Globus pallidus (tissue), 1 donor: ENCODE measurements at places on chromosomes 11 and 22.

DNA sequence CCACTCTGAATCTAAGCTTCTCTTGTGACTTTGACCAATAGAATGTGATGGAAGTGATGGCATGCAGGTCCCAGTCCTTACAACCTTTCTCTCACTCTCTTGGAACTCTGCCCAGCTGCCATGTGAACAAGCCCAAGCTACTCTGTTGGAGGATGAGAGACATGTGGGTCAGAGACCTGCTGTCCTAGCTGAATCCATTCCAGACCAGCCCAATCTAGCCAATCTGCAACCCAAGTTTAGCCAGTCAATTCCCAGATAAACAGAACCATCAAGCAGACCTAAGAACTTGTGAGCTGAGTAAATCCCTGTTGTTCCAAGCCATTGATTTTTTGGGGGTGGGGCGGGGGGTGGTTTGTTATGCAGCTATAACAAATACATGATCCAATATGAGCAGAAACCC, 69.2 kb upstream of the GRK3 start:
- DNase-seq = no peak

GRCh38 chr11:65547446-65548125, 10.6 kb downstream of the LTBP3 start:
- DNase-seq = no peak

DNA sequence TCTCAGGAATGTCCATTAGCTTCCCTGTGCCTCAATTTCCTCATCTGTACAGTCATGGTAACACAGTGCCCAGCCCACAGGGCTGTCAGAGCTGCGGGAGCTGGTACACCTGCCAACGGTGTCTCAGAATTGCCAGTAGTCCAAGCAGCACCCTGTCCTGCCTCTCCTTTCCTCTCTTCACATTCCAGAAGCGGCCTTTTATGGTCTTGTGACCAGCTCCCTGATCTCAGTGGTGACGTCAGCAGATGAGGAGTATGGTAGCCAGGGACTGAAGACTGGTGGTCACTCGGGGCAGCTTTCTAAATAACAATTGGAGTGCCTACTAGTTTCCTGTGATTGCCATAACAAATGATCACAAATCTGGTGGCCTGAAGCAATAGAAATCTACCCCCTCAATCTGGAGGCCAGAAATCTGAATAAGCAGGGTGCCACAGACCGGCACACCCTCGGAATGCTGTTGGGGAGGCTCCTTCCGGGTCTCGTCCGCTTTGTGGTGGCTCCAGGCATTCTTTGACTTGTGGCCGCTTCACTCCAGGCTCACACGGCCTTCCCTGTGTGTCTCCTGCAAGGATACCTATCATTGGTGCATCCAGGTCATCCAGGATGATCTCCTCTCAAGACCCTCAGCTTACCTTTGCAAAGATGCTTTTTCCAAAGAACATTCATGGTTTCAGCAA, 2.1 kb downstream of the FADD start:
- DNase-seq = no peak

GRCh38 chr11:96905663-96906062, 515.9 kb downstream of the JRKL start:
- no peak for DNase-seq

GRCh38 chr11:113173126-113173525, 141.3 kb upstream of the TTC12 start:
- no peak for DNase-seq

GRCh38 chr11:74388678-74389327, 9.4 kb downstream of the PGM2L1 start:
- peak; percentile 75 for DNase-seq

DNA sequence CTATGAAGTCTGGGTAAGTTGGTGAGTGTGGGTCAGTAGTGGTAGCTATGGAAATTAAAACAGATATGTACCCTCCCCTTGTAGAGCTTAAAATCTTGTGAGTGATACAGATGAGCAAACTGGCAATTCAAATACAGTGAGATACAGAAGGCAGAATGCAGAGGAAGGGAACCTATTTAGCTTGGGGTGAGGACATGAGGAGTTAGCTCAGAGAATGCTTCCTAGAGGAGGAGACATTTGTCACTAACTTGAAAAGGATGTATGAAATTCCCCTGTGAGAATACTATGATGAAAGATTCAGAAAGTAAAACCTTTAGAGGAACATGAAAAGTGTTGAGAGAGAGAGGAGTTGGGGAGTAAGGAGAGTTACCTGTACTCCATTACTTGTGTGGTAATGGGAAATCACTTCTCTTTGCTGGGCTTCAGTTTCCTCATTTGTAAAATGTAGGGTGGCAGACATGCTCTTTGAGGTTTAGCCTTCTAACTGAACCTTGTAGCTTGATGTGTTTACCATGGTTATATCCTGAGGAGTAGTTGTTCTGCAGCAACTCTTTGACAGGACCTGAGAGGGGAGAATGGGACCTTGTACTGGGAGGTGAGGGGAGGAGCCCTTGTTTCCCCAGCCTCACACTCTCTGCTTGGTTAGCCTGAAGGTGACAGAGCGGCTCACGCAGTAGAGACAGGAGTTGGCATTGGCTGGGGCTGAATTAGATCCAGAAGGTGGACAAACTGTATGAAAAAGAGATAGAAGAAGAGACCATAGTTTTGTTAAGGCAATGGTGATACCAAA, 17.9 kb downstream of the SWAP70 start:
- no peak for DNase-seq

GRCh38 chr22:35904336-35904692, 124.3 kb downstream of the RBFOX2 start:
- DNase-seq = no peak

DNA sequence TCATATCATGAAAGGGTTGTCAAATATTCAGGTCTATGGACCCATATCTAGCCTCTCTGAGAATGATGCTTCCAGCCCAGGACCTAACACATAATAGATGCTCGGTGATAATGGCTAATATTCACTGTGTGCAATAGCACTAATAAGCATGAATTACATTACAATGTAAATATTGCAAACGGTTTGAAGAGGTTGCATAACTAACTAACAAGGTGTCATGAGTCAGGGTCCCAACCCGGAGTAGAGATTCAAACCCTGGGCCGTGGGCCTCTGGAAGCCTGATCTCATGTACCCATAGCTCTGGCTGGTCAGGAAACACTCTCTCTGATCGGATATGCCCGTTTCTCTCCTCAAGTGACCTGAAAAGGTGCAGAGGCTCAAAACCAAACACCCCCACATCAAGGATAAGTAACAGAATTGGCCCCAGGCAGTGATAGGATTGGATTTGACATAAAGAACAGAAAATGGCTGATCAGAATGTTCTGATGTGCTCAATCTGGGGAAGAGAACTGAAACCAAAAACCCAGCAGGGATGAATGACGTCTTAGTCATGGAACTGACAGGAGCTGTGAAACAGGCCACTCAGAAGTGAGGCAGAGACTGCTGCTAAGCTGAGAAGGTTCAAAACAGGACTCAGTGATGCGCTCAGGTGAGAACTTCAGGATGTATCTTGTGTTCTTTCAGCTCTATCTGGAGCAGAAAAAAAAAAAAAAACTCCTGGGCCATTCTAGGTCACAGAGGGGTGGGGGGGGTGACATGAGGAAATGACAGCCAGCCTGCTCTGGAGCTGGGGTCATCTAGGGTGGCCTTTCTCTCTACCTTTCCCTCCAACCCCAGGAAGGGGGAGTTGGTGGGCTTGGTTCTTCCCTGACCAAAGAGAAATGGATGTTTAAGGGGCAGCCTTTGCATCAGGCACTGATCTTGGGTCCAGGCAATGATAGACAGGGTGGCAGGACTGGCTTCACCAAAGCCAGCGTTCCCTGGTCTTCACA, 6.6 kb upstream of the KCTD17 start:
- no peak for DNase-seq

DNA sequence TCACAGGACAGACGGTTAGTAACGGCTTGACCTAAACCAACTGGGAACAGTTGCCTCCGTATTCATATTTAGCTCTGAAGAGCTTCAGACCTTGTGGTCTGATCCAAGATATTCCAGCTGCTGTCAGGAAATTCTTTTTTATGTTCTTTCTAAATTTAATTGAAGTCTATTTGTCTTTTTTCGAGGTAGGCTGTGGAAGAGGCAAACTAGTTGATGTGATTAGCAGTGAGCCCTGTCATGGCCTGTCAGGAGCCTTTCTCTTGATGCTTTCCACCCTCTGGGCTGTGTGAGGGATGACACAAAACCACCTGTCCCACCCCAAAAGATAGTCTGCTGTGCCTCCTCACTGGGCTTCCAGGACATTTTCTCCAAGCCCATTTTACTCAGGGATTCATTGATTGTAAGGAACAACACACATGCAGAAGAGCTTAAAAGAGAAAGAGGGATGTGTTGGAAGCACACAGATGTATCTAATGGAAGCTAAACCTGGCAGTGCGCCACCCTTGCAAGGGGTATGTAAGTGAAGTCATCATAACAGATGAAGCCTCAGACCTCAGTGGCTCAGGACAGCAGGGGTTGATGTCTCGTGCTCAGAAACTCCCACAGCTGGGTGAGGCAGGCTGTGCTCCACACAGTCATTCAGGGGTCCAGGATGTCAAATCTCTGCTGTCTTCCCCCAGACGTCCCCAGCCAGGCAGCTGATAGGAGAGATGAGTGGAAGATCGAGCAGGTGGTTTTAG, 170.0 kb downstream of the NCAM1 start:
- no peak for DNase-seq

DNA sequence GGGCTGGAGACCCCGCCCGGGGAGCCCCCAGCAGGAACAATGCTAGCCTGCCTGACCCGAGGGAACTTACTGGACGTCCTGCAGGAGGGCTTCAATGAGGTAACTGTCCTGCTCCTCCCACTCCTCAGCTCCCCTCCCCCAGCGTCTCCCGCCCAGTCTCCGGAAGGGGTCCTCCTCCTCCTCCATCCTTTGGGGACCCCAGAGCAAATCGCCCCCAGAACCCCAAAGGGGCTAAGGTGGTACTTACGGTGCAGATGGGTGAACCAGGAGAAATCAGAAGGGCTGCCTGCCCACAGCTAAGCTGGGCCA, 272 bp downstream of the DIXDC1 start:
- no peak for DNase-seq

DNA sequence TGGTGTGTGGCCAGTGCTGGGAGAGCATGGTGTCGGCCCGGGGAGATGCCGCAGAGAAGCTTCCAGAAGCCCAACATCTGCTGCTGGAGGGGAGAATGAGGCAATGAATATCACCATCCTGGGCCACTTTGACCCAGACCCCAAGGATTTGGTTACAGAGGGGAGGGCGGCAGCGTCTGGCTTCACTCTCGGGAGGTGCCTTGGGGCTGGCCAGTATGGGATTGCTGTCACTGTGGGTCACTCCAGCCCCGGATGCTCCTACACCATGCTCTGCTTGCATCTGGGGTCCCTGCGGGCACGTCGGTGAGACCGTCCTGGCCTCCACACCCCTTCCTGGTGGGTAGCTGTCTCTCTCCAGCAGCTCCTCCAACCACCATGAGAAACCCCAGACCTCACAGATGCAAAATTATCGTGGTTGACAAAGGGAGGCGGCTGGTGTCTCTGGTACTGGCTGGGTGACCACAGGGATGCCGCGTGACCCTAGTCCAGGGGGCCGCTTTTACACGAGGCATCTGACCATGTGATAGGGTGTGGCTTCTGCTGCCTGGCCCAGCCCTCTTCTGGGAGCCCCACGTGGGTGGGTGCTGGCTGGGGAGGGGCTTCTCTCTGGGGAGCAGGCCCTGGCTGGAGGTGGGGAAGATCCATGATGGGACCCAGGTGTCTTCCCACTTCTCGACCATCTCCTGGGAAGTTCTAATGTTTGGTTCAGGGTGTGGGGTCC, 5.7 kb downstream of the KCNQ1 start:
- no peak for DNase-seq

DNA sequence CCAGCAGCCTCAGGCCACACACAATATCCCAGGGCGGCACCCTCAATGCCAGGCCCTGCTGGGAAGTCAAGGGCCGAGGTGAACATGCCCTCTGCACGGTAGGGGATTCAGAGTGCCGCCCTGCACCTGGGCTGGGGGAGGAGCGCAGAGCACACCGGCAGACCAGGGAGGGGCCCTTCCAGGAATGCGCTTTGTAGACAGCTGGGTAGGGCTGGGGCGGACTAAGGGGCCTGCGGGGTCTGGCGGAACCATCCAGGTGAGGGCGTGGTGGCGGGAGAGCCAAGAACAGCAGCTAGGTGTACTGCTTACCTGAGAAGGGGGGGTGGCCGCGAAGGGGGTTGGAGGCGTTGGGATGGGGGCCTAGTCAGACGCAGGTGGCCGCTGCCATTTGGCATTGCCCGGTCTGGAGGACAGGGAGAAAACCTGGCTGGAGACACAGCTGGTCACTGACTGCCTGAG, 26.0 kb downstream of the DUSP8 start:
- DNase-seq = no peak

DNA sequence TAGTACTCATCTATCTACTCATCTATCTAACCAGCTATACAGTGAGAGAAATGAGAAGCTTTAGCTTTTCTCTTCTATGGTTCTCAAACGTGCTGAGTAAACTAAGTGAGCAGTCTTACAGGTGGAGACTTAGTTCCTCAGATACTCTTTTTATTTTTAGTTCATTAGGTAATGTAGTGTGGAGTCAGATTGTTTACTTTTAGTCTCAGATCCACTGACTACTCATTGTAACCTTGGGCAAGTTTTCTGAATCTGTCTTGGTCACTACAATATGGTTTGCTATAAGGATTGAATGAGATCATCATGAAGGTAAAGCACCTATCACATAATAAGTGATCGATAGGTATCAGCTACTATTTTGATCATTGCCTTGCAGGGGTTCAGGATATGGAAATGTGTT, 160.1 kb downstream of the RAB38 start:
- no peak for DNase-seq

DNA sequence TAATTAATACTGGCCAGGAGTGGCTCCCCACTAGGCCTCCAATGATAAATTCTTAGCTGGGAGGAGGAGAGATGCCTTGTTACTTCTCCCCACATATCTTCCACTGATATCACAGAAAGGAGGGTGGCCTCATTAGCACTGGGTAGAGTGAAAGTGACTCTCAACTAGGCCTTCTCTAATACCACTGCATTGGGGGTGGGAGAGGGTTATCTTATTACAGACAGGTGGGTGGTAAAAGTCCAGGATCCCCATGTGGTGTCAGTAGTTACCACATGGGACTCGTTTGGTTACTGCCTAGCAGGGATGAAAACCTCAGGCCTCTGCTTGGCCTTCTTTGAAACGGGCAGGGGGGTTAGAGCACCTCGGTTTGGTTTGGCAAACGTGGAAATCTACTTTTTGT, 167.3 kb downstream of the UVRAG start:
- DNase-seq = no peak

- DNase-seq = no peak
These were observed 4.3 kb downstream of the ZFTA start for GRCh38 chr11:63764340-63764678.

GRCh38 chr22:36638747-36639146, 64.8 kb downstream of the CACNG2 start:
- DNase-seq = no peak

- DNase-seq = peak; percentile 77
These were observed 37.6 kb downstream of the RAB30 start for GRCh38 chr11:83033972-83034672.

DNA sequence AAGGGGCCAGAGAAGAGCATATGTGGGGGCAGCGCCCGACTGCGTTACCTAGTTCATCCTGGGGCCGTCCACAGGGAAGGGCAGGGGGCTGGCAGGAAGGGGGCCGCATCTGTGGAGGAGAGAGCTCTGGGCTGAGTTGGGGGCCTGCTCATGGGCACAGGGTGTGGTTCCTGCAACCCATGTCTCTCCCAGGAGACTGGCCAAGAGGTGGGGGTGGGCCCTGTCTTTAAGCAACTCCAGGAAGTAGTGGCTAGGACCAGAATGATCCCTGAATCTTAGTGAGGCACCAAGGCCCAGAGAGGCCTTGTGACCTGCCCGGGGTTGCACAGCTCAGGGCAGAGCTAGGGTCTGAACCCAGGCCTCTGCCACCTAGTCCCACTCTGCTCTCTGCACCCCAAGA, 21.9 kb downstream of the CSNK1E start:
- no peak for DNase-seq
